Stimulated activated CD8-positive, alpha-beta memory T cell treated with anti-CD3 and anti-CD28 coated beads, Interleukin-7, amount 100 ng/mL, for 48 hours (primary cell): ENCODE measurements at places on chromosomes 7 and 10.

DNA sequence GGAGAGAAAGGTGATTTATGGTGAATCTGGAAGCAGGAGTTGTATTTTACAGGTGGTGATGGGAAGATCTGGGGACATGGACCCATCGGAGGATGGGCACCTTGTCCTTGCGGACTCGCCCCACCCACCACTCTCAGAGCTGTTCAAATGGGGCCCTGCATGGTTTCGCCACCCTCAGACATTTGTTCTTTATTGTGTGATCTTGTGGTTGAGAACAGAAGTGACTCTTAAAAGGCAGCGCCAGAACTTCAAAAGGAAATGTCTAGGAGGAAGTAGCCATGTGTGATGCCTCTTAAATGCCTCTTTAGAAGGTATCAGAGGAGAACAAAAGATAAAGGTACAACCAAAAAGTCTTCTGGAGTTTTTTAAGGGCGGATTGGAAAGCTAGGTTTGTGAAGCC is 205.7 kb downstream of the KIAA1217 start:
- no peak for DNase-seq

- no peak for DNase-seq
Observed at GRCh38 chr10:126734015-126734414, 63.5 kb upstream of the C10orf90 start.

DNA sequence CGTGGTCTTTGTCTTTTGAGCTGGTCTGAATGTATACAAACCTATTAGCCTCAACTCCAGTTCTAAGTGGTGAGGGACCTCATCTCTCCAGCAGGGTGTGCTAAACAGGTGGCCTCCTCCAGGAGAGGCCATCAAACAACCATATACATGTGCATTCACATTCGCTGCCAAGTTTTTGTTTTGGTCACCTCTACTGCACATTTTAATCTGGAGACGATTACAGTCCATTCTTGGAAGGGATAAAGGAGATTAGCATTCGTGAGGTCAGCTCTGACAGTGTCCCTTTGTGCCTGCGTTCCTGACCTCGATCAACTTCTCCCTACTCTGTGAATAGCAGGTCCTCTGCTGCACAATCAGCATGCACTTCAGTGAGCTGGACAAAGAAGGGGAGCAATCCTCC is 60.8 kb downstream of the RHOBTB1 start:
- no peak for DNase-seq

DNA sequence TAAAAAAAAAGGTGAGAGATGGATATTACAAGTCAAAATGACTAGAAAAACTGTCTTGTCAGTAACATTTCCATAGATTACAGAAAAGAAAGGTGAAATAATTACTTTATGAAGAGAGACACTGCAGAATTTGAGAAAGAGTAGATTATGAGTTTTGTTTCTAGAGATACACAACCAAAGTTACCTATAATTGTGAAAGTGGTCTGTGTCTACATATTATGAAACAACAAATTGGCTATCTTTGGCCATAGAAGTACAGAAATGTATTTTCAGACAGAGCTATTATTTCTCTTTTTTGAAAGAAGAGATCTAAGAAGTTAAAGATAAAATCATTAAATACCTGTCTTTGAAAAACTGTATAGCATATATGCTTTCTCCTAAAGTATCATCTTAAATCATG is 30.1 kb downstream of the KCND2 start:
- no peak for DNase-seq

DNA sequence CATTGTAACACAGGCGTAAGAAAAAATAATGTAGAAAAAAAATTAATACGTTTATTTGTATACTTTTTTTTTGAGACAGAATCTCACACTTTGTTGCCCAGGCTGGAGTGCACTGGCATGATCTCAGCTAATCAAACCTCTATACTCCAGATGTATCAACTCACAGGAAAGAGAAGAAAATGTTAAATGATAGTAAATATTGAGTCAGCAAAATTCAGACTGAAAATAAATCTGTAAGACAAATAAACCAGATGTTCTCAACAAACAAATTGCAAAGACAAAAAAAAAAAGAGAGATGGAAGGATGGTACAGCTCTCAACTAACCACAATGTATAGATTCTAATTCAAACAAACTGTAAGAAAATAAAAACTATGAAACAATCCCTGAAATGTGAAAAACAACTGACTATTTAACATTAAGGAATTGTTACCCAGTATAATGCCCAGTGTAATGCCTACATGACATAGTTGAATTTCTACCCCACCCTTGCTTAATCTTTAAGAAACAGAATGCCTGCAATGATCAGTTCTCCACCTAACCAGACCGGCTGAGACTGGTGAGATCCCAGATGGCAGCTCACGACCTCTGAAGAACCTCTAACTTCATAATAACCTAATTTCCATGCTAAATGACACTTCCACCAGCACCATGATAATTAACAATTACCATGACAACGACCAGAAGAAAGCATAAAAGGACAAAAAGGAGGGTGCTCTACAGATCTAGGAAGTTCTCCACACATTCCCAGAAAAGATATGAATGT is 272.0 kb upstream of the GNAI1 start:
- no peak for DNase-seq

GRCh38 chr10:86647773-86648703 is 6.3 kb upstream of the OPN4 start:
- no peak for DNase-seq

DNA sequence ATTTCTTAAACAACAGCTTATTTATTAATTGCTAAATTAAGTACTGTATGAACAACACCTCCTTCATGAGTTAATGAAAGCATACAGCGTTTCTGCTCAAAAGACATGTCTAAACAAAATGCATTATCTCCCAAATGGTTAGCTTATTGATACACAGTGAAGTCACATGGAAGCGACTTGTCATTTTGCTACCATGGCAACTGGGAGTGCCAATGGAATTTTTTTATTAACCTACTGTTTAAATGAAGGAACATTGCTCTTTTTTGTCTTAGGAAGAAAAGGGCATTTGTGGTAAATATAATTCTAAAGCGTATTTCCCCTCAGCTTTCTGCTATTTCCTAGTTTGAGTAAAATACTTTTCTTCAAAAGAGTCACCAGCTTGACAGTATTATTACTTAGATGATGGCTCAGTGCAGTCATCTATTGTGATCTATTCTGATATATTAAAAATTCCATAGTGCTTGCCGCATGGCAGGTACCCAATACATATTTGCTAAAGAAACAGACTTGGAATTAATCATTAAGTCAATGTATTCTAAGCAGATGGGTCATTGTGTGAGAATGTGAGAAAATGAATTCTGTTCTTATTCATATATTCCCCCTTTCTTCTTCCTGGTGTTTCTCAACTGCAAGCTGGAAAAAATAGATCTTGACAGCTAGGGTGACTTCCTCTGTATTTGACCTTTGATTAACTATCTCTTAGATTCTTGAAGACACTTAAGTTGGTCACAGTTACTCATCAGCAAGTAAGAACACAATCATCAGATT is 818.3 kb downstream of the MAGI2 start:
- DNase-seq = no peak

GRCh38 chr7:101614939-101615302 is 14.2 kb downstream of the MYL10 start:
- DNase-seq = no peak

- no peak for DNase-seq
Observed at GRCh38 chr10:110806335-110806734, 65.4 kb upstream of the PDCD4 start.

DNA sequence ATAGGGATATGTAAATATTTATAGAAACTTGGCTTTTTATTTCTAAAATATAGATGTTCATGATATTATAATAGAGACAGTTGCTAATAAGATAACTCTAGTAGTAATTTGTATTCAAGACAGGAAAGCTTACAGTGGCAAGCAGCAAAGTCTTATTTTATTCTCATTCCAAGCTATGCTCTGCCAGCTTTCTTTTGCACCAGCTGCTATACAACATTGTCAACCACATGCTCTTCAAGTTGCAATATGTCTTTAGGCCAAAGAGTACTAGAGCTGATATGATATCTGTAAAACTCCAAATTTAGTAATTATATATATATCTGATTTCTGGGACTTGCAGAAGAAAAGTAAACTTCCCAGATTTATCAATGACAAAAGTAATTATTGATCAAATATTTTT is 350.1 kb downstream of the HGF start:
- no peak for DNase-seq

- no peak for DNase-seq
Observed at GRCh38 chr7:25375805-25376600, 147.7 kb upstream of the NPVF start.

DNA sequence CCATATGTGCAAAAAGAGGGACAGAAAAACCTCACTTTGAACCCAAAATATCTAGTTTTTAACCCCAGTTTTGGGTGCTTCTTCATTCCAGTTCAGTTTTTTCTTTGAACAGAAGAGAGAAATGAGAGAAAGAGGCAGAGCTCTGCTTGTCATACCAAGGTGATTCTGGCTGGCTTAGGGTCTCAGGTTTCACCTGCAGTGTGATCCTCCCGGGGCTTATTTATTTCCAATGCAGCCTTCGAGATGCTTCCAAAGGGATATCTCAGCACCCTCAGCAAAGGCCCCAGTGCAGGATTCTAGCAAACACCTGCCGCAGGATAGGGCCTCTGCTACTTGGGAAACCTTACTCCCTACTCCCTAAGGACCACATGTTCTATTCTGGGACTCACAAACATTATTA is 131.3 kb downstream of the WDR11 start:
- DNase-seq = no peak

DNA sequence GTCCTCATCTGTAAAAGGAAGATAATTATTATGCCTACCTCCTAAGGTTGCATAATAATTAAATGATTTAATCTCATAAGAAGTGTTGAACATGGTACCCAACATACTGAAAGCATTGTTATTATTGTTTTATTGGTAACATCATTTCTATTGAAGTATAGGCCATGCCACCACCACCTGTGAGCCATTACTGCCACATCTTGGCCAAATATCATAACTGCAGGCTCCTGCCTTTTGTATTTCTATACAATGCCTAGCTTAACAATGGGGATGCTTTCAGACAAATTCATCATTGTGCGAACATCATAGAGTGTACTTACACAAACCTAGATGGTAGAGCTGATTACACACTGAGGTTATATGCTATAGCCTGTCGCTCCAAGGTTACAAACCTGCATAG is 61.1 kb upstream of the NPSR1 start:
- no peak for DNase-seq

- no peak for DNase-seq
Observed at GRCh38 chr7:100888988-100889750, at the start of gene UFSP1. UFSP1 (minus strand) TSS chr7:100889715; CDS start chr7:100889271, 444 bp downstream.

DNA sequence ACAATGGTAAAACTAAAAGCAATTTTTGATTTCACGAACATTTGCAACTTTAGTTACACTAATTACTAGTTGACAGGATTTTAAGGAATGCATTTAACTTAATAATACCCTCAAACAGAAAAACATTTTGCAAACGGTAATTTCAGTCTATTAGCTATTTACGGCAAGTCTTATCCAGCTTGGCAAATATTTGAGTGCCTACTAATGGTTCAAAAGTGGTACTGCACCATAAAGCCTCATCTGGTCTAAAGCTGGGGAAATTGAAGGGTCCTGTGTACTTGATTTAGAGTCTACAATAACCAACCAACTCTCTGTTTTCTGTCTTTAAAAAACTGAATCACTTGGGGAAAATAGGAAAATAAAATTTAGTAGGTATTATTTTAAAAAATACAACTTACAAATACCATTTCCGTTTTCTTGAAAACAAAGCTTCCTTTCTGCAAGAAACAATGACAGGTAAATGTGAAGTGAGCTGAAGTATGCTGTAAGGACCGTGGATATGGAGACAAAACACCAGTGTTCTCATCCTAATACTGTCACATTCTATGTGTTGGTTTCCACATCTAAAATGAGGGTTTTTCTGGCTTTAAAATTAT is 142.3 kb downstream of the VPS50 start:
- DNase-seq = no peak

DNA sequence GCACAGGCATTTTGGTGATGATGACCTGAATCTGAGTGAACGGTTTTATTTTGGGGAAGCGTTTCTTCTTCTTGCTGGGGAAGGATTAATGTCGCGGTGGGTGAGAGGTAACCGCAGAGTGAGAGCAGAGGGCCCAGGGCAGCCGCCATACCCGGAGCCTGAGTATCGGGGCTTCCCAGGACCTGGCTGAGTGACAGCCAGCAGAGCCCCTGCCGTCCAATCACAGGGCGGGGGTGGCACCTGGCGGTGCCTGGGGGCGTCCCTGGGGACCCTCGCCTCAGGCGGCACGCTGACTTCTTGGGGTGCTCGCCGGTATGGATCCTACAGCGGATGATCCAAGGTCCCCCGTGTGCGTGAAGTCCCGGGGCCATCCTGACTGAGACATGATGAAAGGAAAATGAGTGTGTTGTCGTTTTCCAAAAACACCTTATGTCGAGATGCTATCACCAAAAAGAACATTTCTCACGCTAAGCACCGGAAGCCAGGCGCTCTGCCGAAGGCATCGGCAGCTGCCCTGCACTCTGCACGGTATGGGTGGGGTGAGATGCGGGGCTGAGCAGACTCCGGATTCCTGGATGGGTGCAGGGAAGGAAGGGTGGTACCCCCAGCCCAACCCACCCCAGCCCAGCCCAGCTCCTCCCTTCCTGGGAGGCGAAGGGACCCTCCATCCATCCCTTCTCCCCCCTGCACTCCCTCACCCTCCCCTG is 227.9 kb upstream of the SHH start:
- DNase-seq = no peak

- no peak for DNase-seq
Observed at GRCh38 chr7:122628651-122629411, 70.1 kb downstream of the RNF133 start.

- no peak for DNase-seq
Observed at GRCh38 chr10:76086761-76087639, 655.6 kb downstream of the LRMDA start.

DNA sequence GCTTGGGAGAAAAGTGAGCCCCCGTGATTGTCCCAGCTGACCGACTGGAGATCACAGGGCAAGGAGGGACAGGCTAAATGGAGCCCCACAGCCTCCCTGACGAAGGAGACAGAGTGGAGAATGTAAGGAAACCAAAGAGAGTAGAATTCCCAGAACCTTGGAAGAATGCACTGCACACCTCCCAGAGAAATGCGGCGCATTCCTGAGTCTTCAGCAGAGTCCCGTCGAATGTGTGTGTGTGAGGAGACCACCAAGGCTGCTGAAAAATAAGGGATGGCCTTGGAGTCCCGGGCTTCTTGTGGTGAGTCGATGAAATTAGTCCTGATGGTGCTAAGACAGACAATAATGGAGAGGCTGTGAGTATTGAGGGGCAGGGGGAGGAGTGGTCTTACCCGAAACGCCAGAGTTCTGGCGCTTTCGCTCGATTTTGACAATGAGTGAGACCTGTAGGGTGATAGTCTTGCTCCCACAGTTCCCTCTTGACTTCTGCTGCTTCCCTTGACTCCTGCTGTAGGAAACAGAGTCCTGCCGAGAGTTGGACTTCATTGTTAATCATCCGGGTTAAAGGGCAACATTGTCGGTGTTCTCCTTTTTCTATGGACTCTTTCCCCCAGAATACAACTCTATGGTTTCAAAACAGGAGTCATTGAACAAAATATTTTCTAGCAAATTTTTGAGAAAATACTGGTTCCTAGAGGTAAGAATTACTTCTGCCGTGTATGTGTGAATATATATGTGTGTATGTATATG is 103.2 kb downstream of the CNNM2 start:
- DNase-seq = no peak

DNA sequence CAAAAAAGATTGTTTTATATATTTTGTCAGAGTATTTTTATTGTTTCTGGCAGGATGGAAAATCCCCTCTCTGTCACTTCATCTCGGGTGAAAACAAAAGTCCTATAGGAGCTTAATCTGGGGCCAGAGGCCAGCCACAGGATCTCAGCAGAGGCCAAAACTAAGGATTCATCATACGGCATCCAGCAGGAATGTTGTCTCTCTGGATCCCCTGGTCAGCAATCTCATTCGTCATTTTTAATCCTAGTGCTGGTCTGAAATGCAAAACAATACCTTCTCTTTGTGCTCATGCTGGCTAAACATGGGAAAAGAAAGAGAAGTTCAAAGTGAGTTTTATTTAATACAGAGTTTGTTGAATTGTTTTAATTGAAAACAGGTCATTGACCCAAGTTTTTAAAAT is 482.5 kb upstream of the AUTS2 start:
- DNase-seq = no peak
